ENCODE measurements at places on chromosomes 4 and X.

- DNase-seq = no peak
These were observed 647.0 kb upstream of the PCDH7 start for GRCh38 chr4:30073011-30073710.

GRCh38 chr4:25535278-25535677 lies 120.4 kb upstream of the SLC34A2 start:
- no peak for DNase-seq

GRCh38 chr4:46954643-46955042 lies 38.7 kb downstream of the GABRA4 start:
- DNase-seq = no peak

- no peak for DNase-seq
These were observed 58.6 kb downstream of the ELOVL6 start for GRCh38 chr4:110139815-110140214.

DNA sequence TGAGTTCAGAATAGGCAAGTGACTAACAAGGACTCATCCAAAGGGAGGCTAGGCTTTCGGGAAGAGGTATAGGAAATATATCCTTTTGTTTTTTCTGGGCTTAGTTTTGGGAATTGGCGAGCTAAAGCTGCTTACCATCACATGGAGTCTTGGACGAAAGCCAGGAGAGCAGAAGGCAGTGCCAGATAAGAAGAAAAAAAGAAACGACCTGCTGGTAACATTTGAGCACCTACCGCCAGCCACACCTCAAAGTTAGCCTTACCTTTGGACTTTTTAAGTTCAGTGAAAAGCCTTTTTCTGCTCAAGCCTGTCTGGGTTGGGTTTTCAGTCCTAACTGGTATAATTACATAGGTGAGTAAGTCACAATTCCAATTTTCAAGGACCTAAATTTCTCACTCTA lies 85.1 kb upstream of the LCORL start:
- DNase-seq = no peak

DNA sequence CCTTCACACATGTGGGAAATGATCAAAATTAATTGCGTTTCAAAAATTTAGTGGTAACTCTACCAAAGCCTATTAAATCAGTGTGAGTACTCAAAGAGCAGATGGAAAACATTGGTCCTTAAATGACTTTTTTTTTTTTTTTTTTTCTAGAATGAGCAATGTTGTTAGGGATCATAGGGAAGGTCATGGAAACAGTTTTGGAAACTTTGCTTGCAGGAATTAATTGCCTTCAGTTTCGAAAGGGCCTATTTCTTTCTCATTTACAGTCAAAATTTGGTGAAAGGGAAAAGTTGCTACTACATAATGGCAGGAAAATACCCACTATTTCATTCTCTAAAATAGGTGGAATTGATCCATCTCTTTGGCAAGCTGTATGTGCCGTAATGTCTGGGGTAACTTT lies 160.9 kb downstream of the RTL9 start:
- no peak for DNase-seq

DNA sequence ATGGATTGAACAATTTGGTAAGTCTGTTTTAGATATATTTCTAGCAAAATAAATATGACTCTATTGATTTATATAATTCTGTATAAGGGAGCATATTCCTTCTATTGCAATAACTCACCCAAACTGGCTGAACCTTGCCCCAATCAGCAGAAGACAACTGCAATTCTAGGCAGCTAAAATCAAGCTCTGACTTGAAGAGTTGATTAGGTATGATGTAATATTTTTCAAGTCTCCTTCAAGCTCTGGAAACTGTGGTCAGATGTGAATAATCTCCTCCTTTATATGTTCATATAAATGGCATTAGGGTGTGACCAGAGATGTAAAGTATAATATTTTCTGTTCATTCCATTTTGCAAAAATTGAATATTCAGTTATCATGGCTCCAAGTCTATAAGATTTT lies 8.2 kb downstream of the RASSF6 start:
- DNase-seq = no peak

DNA sequence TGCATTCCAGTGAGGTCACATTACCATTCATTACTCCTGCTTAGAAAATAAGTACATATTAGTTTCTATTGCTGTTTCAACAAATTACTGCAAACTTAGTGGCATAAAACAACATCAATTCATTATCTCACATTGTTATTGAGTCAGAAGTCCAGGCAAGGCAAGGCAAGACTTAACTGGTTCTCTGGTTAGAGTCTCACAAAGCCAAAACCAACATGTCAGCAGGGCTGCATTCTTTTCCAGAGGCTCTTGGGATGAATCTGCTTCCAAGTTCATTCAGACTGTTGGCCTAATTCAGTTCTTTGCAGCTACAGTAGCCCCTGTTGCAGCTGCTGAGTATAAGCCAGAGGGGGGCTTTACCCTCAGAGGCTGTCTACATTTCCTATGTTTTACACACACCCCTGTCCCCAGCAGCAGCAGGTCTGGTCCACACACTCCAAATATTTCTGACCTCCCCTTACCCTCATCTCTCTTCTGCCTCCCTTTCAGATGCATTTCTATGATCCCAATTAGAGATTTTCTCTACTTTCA lies 892.1 kb upstream of the EPHA5 start:
- no peak for DNase-seq

DNA sequence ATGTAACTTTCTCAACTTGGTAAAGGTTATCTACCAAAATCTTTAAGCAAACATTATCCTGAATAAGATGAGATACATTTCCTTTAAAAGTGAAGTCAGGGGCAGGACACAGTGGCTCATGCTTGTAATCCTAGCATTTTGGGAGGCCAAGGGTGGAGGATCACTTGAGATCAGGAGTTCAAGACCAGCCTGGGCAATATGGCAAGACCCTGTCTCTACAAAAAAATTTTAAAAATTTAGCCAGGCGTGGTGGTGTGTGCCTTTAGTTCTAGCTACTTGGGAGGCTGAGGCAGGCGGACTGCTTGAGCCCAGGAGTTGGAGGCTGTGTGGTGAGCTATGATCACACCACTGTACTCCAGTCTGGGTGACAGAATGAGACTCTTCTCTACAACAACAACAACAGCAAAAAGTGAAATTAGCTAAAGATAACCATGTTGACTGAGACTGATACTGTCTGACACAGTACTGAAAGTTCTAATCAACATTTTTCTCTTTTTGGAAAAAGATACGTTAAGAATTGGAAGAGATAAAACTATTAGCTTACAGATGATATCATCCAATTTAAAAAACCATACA lies 4.9 kb downstream of the DCAF16 start:
- no peak for DNase-seq

DNA sequence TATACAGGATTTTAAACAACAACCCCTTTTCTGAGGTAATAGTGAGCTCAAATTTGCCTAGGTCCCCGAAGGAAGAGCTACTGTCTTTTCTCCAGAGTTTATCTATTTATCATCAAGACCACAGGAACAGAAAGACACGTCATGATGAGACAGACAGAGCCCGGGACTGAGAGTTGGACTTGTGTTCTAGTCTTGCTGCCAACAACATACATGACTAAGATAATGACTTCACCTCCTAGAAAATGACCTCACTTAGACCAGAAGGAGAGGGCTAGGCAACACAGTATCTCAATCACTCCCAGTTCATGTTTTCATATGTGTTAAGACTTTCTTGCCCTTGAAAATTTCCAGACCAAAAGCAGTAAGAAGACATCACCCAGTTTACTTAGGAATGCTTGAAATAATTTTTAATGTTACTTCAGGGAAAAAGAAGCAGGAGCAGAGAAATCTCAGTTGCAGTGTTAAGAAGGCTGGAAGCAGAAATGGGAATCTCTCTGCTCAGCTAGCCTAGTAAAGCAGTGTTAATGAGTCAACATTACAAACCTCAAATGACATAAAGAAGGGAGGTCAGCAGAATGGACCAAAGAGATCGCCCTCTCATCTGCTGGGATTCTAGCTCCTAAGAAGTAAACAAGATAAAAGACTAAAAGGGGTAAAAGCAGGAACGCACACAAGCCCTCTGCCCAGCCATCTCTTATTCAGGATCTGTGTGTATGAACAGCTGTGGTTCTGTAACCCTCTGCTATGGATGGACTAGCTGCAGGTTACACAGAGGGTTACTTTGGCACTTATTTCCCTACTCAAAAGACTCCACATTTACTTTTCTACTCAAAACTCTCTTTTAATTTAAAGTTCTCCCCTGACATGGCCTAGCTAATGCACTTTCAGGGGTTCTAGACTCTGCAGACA lies 24.8 kb downstream of the PDGFC start:
- DNase-seq = no peak

- no peak for DNase-seq
These were observed at the start of gene FGD1 for GRCh38 chrX:54495814-54496516. Gene FGD1 (minus strand): TSS chrX:54496234. CDS start chrX:54495432, 802 bp downstream.

DNA sequence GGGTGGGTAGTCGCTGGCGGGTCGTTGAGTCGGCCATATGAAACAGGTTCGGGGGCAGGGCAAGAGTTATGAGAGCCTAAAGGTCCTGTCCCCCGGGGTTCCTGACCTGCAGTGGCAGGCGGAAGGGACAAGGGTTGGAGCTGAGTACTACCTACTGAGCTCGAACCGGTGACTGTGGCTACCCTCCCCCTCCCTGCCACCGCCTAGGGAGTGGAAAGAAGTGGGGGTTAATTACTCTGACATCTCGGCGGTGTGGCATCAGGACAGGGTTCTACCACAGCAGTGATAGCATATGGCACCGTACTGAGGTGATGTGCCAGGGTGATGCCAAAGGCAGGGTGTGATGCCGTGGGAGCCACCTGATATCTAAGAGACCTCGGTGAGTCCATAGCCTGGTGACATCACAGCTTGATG lies 307 bp downstream of the ATG4A start:
- DNase-seq = peak; percentile 0

- peak; percentile 77 for DNase-seq
These were observed 8.0 kb upstream of the NEUROG2 start for GRCh38 chr4:112523764-112524505.

- DNase-seq = no peak
These were observed 131.8 kb downstream of the OR13H1 start for GRCh38 chrX:131675596-131676194.

- DNase-seq = no peak
These were observed 31.5 kb downstream of the DCTD start for GRCh38 chr4:182885738-182886077.

- no peak for DNase-seq
These were observed 13.7 kb downstream of the APELA start for GRCh38 chr4:164890691-164891090.

DNA sequence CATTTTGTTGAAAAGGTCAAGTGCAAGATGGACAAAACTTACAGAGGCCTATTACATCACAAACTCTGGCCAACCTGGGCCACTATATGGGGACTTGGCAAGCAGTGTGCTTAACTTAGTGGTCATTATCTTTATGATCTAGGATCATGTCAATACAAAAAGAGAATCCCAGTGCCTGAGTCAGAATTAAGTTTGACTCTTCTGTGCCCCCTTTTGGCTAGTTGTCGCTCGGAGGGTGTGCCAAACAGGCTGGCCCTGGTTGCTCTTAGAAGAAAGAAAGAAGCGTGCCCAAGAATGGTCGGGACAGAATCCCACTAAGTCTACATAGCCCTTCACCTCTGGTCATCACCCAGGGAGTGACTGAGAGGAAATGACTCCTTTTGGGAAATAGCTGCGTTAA lies 100.1 kb downstream of the EIF4E start:
- peak; percentile 8 for DNase-seq

- DNase-seq = no peak
These were observed 2.0 kb downstream of the STBD1 start for GRCh38 chr4:76308548-76308947.

GRCh38 chrX:24333371-24333770 lies 19.5 kb upstream of the SUPT20HL2 start:
- DNase-seq = no peak

GRCh38 chr4:144729175-144729574 lies 83.2 kb downstream of the HHIP start:
- DNase-seq = no peak

GRCh38 chr4:145732001-145732815 lies 52.3 kb downstream of the C4orf51 start:
- no peak for DNase-seq

DNA sequence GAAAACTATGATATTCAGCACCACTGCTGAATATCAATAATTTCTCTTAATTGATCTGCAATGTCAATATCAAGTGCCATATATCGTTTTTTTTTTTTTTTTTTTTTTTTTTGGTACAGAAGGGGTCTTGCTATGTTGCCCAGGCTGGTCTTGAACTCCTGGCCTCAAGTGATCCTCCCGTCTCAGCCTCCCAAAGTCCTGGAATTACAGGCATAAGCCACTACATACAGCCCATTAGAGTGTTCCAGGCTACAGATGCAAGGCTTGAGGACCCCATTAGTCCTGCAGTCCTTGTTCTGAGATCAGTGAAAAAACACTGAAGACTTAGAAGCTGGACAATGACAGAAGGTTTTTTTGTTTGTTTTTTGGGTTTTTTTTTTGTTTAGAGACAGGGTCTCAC lies 48.3 kb downstream of the PPP3CA start:
- DNase-seq = no peak

DNA sequence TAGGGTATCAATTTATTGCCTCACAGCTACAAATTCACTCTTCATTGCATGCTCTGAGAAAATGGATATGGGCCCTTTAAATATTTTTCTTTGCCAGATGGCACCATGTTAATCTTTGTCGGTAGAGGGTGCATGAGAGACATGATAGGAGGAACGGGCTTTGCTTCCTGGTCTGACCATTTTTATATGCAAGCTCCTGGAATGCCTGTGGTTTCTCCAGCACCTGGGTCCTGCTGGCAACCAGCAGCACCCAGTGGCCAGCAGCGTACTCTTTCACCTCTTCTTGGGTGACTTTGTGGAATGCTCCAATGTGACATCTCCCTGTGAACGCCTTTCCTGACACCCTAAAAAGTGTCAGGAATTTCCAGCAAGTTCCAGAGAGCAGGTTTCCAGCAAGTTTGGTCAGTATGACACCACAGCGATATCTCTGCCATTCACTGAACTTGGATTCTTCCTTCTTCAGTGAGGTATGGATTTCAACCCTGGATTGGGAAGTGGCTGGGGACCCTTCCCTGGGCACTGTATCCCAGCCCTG lies 140.3 kb upstream of the PGRMC2 start:
- DNase-seq = no peak

GRCh38 chr4:63922146-63922545 lies 487.1 kb downstream of the TECRL start:
- no peak for DNase-seq

- no peak for DNase-seq
These were observed 12.9 kb upstream of the C4orf54 start for GRCh38 chr4:99670409-99671073.

- DNase-seq = no peak
These were observed 213.7 kb downstream of the AFAP1 start for GRCh38 chr4:7725951-7726350.

DNA sequence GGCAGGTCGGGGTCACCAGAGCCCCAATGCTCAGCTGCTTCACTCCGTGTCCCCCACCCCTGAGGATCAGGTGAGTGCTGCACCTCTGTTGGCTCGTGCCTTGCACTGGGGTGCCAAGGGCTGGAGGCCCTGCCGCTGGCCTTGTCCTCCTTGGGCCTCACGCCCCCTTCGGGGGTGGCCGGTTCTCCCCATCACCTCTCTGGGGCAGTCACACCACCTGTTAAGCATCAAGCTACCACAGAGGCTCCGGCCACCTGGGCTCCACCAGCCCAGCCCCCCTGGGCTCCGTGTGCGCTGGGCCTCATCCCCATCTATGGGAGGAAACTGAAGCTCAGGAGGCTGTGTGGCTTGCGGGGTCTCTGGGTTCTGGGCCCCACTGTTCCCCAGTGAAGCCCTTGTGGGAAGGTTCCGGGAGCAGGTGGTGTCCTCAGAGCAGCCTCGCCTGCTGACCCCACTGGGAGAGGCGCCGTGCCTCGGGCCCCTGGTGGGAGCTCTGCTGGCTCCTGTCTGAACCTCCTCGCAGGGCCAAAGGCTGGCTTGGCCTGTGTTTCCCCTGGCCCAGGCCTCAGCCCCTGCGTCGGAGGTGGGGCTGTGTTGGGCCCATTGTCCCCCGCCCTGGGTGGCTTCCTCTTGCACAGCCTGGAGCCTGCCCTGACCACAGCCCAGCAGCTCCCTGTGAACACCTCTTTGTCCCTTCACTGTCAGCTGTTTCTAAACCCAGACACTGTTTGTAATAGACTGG lies 30.8 kb downstream of the DOK7 start:
- DNase-seq = no peak

Data from stimulated activated CD4-positive, alpha-beta T cell treated with anti-CD3 and anti-CD28 coated beads, TNF-alpha, amount 100 ng/mL, for 48 hours (primary cell).